CD4-positive, alpha-beta T cell treated with Interferon alpha-2 for 1 hour (primary cell): ENCODE measurements at places on chromosomes 6 and 20.

- no peak for DNase-seq
These were observed at the start of gene COL9A1 for GRCh38 chr6:70303034-70303525. Gene COL9A1, minus strand, starts transcription at chr6:70303084. Its CDS starts 160 bp downstream, at chr6:70302924.

DNA sequence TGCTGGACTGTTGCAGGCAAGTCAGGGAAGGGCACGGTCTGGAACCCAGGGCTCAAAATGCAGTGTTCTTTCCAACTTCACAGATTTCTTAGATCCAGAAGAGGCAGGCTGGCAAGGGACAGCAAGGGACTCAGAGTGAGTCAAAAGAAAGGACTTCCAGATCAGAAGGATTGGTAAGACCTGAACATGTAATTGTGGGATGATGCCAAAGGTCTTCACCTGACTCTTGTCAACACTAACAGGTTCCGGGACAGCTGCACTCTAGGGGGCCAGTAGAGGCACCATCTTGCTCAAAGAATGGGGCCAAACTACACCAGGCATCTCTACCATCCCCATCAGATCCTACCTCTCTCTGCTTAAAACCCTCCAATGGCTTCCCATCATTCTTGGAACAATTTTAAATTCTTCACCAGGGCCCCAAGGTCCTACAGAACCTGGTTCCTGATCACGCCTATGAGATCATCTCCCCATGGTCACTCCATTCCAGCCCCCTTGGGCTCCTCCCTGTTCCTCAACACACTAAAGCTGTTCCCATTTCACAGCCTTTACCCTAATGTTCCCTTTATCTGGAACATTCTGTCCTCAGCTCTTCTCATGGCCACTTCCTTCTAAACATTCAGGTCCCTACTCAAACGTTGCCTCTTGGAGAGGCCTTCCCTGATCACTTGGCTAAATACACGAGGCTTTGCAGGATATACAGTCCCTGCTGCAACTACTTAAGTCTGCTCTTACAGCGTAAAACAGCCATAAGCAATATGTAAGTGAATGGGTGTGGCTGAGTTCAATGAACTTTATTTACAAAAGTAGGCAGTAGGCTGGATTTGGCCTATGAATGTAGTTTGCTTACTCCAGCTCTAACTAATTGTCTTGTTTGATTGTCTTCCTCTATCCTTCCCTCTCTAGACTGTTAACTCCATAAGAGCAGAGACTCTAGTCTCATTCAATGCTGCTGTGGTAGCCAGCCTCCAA is 29.6 kb upstream of the TTPAL start:
- DNase-seq = no peak

- DNase-seq = peak; percentile 80
These were observed 105.0 kb downstream of the OLIG3 start for GRCh38 chr6:137389150-137389704.

DNA sequence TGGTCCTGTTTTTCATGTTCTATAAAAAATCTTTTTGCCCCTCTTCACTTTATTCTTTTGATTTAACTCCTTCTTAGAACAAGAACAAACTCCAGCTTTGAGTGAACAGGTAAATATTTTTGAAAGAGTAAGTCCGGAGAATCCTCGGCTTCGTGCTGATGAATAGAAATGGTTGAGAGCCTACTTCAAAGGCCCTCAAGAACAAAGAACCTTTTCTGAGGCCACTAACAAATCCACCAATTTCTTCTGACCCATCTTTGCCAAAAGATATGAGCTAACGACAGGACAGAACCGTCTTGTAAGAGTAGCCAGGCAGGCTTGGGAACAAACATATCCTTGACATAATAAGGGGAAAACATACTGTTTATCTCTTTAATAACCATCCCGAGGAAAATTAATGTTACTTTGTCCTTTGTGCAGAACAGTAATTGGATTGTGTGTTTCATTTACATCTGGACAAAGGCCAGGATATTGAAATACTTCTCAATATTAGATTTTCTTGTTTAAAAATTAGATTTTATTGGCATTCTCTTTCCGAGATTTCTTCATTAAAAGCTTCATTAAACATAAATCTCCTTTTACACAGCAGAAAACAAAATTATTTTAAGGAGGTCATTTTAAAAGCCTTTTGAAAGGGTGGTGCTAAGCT is 52.9 kb downstream of the NOX3 start:
- no peak for DNase-seq

- peak; percentile 16 for DNase-seq
These were observed 41.9 kb upstream of the PRSS16 start for GRCh38 chr6:27205375-27206278.

DNA sequence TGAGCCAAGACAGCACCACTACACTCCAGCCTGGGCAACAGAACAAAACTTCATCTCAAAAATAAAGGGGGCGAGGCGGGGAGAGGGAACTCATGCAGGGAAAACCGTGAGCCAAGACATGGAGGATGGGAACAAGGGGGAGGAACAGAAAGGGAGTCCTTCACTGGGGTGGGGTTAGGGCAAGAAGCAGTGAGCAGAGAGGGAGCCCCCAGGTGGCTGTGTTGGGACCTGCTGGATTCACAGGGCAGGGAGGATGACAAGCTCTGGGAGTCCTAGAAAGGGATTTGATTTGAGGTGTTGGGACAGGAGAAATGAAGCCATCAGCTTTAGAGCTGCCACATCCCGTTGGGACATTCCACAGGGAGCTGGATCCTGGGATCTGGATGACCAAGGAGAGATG is 90.6 kb upstream of the TOP1 start:
- DNase-seq = no peak

DNA sequence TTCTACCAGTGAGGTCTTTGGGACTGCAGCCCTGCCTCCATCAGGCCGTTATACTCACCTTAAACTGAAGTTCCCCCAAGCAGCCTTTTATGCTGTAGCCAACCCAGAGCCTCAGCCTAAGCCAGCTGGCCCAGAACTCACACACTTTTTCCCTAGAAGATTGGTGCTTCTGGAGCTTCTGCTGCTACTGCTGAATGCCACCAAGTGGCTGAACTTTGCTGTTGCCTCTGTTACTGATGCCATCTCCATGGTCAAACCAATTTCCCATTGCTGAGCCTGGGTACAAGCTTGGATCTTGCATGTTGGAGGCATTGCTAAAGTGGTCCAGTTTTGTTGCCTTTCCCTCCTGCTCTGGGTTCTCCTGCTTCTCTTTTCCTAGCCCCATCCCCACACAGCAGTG is 15.0 kb upstream of the TBX18 start:
- no peak for DNase-seq

DNA sequence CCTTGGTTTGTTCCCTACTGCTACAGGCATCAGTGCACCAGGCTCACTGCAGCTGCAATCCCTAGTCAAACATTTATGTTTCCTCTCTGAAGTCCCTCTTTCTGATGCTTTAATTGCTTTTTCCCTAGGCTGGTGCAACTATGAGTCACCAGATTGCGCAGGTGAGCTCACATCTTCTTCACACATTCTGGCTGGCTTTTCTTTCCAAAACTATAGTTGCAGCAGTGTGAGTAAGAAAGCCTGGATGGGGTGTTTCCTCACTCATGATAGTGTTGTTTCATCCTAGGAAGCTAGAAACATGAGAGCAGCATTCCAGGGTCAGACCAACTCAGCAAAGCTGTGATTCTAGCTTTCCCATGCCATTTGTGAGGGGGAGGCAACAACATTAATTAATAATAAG is 296.4 kb downstream of the PAX1 start:
- no peak for DNase-seq

GRCh38 chr6:146352163-146352562 is 191.5 kb upstream of the RAB32 start:
- no peak for DNase-seq

DNA sequence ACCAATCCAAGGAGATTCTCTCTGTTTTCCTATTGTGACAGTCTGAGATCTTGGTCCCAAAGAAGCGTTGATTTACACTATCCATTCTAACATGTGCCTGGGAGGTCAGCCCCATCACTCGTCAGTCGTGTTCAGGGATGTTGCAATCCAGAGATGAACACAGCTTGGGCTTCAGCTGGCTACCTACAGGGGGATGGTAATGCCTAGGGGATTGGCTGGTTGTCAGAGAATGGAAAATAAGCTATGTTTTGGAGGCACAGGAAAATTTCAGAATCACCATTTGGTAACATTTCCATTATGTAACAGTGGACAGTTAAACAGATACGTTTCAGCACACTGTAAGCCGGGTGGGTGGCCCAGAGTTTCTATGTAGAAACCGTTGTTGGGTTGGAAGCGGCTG is 147.1 kb upstream of the RALGAPA2 start:
- DNase-seq = no peak

DNA sequence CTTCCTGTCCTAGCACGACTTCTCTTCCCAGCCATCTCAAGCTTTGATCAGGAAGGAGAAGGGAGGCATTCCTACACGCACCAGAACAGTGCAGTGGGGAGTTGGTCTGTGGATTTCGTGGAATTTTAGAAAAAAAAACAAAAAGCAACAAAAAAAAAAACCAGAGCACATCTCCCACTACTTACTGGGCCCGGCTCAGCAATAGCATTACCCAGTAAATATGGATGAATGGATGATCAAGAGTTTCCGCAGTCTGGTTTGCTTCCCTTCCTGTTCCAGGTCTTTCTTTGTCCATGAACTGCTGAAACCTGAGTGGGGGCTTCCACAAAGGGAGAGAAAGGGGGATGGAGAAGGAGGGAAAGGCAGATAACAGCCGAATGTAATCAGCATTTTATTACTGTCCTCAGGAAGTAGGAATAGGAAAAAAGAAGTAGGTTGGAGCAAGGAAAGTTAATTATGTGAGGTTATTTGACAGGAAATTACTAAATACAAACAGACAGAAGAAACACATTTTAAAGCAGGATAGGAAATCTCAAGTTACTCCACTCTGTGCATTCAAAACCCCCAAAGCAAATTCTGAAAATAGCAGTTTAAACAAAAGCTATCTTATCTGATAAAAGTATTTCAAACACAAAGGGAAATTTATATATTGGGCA is 349.0 kb downstream of the PRL start:
- DNase-seq = no peak
